ENCODE measurements at places on chromosomes 2 and 18. TPM values are rescaled to one million over a fixed set of nuclear protein-coding genes. Genes with fewer than 3 reads are reported as not detected.

The FNDC4 gene
- total RNA-seq, result 0.24 TPM

The UNC50 gene
- total RNA-seq, result 35.2 TPM

The IL37 gene
- total RNA-seq, result not detected

The KLHL41 gene
- 0.09 TPM for total RNA-seq
